Activated naive CD4-positive, alpha-beta T cell treated with Interleukin-2 at 50 U/mL for 16 hours (primary cell): ENCODE measurements at places on chromosomes 4 and X.

DNA sequence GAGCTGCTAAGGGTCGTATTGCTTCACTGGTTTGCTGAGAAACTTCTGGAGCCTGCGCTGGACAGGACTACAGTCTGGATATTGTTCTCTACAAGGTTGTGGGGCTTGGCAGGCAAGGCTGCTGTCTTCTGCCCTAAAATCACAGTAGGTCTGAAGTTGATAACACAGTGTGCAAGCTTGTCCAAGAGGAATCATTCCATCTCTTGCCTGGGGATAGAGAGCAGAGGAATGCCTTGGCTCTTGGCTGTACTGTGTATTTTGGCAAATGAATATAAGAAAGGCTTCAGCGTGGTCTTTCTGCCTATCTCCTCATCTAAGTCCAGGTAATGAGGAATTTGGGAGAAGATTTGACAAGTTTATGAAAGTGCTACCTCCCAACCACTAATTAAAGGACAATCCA is 9.4 kb upstream of the RASL11B start:
- no peak for DNase-seq

DNA sequence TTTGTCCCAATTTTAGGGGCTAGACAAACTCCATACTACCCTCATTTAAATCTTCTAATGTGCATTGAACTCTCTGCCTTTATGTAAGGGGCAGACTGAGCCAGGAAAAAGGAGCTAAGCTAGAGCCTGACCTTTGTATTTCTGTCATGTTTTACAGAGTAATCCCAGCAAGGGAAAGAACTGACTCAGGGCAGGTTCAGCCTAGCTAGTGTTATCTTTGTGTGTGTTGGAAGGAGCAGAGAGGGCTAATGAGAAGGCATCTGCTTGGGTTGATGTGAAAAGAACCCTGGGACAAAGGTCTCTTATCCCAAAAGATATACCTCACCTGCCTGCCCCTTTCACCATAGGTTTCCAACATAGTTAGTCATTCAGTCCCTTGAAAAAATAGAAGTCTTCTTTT is 31.7 kb downstream of the IGSF1 start:
- DNase-seq, result no peak

DNA sequence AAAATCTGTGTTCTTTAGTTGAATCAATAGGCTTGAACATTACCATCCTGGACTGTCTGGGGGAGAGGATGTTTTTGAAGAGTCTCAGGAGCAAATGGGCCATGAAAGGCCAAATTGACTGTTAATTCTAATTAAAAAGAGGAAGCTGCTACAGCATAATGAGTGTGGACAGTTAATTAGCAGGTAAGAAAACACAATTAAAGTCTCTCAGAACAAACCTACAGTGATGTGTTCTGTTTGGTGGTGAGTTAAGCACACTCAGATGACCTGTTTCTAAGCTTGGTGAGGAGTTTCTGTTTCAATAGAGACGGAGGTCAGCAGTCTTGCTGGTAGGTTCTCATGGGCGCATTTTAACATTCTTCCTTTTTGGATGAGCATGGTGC is 68.1 kb downstream of the DRD5 start:
- DNase-seq, result no peak

GRCh38 chrX:153372949-153373348 is 28.2 kb downstream of the PNMA6E start:
- no peak for DNase-seq

DNA sequence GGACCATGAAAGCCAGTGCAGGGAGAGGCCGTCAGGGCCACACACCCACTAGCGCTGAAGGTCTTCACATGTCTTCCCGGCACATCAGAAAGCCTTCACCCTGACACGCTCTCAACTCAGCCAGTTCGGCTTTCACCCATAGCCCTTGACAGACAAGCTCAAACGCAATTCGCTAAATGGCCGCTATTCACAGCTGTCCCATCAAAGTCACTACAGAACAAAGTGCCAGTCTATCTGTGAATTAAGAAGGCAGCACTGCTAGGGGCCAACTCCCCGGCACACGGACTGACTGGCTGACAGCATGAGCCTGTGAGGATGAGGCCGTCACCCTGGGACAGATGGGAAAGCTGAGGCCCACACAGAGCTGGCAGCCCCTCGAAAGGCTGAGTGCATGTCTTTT is 45.7 kb downstream of the ACOX3 start:
- no peak for DNase-seq

- DNase-seq, result no peak
These were observed 45.6 kb downstream of the BBS12 start for GRCh38 chr4:122777846-122778673.

DNA sequence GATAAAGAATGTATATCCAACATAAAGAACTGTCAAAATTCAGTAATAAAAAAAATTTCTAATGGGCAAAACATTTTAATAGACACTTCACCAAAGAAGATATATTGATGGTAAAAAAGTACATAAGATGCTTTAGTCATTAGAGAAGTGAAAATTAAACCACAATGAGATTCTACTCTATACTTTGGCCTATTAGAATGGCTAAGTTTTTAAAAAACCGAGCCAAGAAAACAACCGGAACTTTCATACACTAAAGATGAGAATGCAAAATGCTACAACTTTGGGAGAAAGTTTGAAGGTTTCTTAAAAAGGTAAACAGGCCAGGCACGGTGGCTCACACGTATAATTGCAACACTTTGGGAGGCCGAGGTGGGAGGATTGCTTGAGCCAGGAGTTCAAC is 20.8 kb downstream of the CNOT6L start:
- DNase-seq, result no peak

DNA sequence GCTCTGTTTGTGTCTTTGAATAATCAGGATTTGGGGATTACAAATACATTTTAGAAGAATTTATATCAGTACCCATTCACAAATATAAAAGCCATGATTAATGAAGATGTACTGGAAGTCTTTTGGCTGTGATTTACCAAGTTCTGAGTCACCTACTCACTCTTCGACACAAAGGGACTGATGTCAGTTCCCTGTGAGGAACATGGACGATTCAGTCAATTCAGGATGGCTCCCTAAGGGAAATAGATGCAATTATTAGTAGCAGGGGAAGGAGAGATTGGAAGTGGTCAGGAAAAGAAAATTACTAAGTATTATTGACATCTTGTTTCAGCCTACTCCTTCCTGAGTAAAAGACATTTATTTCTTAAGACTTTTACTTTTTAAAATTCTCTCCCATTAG is 550.7 kb upstream of the SLIT2 start:
- no peak for DNase-seq

DNA sequence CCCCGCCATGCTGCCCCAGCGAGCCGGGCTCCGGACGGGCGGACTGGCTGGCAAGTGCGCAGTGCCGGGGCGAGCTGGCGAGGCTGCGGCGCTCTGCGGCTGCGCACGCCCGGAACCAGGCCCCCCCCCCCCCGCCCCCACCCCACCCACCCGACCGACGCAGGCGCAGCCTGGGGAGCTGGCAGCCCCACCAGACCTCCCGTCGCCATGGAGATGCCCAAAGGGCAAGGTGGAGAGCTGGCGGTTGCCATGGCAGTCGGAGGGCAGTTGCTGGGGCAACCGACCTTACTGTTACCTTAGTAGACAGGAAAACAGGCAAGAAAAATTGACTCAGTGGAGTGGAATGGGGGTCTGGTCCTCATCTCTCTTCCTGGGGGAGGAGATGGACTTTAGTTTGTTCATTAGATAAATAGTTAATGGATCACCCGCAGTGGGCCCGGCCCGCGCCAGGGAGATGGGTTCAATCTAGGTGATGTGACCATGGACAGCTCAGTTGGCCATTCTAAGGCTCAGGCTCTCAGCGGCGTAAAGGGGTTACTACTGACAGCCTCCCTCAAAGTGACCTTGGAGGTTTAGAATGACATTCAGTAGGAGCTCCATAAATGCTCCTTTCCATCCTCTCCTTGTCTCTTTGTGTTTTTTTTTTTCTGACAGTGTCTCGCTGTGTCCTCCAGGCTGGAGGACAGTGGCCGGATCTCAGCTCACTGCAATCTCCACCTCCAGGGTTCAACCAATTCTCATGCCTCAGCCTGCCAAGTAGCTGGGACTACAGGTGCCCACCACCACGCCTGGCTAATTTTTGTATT is at the start of gene PCSK1N:
Gene PCSK1N, minus strand, starts transcription at position 87 of the 806 bp plus-strand sequence. Its CDS starts 78 bp downstream, at position 9.
- DNase-seq, result peak; percentile 14

DNA sequence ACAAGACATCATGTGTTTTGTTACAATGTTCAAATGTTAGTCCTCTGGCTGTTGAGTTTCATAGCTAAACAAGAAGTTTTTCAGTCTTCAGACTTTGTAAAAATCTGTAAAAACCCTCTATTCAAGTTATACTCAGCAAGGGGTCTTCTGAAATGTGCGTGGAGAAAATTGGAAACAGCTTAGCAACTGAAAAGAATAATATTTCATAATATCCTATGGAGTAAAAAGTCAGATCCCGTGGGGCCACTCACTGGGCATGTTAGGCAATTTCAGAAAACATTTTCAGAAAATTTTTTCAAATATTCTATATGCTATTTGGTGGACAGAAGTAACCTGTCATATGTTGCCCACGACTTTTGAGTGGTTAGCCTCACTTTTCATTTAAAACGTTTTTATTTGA is 118.3 kb downstream of the CORIN start:
- DNase-seq, result no peak

DNA sequence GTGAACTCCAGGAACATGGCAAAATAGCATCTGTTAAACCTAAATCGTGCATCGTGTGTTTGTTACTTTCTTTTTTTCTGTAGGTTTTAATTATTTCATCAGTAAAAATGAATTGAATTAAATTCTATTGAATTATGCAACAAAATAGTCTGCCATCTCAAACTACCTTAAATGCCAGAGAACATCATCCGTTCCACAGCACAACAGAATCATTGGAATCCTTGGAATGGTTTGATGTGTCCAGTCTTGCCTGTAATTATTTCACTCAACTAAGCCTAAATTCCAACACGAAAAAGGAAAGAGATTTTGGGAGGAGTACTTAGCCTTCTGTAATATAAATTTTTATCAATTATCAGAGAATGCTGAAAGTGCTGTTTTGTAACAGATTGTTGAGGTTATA is 17.1 kb upstream of the SLC7A11 start:
- no peak for DNase-seq

GRCh38 chrX:22952010-22952409 is 47.8 kb upstream of the DDX53 start:
- DNase-seq, result no peak

- no peak for DNase-seq
These were observed 38.4 kb downstream of the GPRIN3 start for GRCh38 chr4:89269121-89269666.

- no peak for DNase-seq
These were observed 79.3 kb downstream of the RBPJ start for GRCh38 chr4:26400132-26400531.

- DNase-seq, result no peak
These were observed 30.6 kb upstream of the GC start for GRCh38 chr4:71814433-71814832.

DNA sequence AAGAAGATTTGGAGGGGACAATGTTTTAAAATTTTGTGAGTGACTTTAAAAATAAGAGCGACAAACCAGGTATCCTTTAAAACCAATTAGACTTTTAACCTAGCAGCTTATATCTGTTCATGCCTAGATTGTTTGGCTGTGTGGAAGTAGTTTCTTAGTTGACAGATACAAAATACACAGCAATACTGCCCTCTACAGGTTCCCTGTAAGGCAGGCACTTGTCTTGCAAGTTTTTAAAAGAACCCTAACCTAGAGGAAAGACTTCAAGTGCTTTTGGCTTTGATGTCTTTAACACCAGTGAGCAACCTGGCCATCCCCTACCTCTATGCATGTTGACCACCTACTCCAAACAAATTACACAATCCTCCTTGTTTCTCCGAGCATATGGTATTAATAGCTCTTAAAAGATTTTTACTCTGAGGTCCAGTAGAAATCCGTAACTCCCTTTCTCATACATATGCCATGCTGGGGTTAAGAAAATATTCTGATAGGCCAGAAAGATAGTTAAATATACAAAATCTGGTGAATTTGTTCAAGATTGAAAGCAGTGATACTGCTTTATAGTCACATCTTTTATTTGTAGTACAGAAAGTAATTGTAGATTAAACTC is 273.0 kb downstream of the ARHGAP24 start:
- DNase-seq, result no peak
